ENCODE measurements at places on chromosomes 7 and 10. TPM values are rescaled to one million over a fixed set of nuclear protein-coding genes. Genes with fewer than 3 reads are reported as not detected.

DNA sequence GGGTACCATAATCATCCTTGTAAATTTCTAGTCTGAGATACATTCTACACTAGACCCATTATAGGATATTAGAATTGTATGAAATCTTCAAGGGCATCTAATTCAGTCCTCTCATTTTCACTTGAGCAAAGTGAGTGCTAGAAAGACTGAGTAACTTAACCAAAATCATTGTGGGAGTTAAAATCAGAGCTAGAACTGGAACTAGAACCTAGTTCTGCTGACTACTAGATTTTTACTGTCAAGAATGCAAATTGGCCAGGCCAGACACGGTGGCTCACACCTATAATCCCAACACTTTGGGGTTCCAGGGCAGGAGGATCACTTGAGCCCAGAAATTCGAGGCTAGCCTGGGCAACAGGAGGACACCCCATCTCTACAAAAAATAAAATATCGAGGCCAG, 53.9 kb downstream of the ADD3 start:
- no peak for DNase-seq
- H3K4me1 ChIP-seq = no peaks in the 10 kb centered on the region
- no peak overlapping the region for H3K27ac ChIP-seq
- no peak overlapping the region for H3K4me3 ChIP-seq
- H3K36me3 ChIP-seq = no peaks in the 10 kb centered on the region

DNA sequence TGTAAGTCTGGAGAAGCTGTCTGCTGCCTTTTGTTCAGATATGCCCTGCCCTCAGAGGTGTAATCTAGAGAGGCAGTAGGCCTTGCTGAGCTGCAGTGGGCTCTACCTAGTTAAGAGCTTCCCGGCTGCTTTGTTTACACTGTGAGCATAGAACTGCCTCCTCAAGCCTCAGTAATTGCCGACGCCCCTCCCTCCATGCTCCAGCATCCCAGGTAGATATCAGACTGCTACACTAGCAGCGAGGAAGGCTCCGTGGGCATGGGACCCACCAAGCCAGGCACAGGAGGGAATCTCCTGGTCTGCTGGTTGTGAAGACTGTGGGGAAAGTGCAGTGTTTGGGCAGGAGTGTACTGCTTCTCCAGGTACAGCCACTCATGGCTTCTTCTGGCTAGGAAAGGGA, 26.4 kb upstream of the CXCL12 start:
- H3K27me3 ChIP-seq = 0 out of 2 replicates have a peak, but pooled peaks cover 3% of the 10 kb centered on the region
- no peaks in the 10 kb centered on the region for H3K36me3 ChIP-seq
- no peaks in the 10 kb centered on the region for H3K4me1 ChIP-seq
- no peak for DNase-seq

GRCh38 chr7:106329408-106329807, 44.6 kb upstream of the NAMPT start:
- H3K36me3 ChIP-seq = no peaks in the 10 kb centered on the region
- no peak overlapping the region for H3K4me3 ChIP-seq
- DNase-seq = no peak
- no peaks in the 10 kb centered on the region for H3K27me3 ChIP-seq
- no peaks in the 10 kb centered on the region for H3K4me1 ChIP-seq

DNA sequence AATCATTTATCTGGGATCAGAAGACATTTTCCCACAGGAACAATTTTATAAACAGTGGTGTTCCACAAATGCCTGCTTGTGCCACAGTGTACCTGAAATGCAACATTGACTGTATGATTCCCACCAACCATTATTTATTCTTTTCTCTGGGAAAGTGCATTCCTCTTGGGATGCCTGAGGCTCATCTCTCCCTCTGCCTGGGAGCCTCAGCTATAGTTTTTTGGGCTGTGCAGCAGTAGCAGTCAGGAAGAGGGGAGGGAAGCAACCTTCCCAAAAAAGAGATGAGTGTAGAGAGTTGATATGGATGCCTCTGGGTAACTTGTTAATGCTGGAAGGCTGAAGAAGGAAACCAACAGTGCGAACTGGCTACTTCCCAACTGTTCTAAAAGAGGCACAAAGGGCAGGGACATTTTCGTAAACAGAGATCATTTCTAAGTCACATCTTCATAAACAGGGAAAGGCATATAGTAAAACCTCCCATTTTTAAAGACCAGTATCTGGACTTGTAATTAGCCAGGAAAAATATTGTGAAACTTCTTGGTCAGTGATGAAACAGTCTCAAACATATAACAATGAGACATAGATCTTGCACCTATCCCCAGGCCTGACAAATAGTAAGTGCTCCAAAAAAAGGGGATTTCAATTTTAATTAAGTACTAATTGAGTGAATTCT, 1.4 kb upstream of the CALD1 start:
- no peak overlapping the region for H3K4me3 ChIP-seq
- H3K36me3 ChIP-seq = no peaks in the 10 kb centered on the region
- no peaks in the 10 kb centered on the region for H3K27me3 ChIP-seq
- no peaks in the 10 kb centered on the region for H3K4me1 ChIP-seq

DNA sequence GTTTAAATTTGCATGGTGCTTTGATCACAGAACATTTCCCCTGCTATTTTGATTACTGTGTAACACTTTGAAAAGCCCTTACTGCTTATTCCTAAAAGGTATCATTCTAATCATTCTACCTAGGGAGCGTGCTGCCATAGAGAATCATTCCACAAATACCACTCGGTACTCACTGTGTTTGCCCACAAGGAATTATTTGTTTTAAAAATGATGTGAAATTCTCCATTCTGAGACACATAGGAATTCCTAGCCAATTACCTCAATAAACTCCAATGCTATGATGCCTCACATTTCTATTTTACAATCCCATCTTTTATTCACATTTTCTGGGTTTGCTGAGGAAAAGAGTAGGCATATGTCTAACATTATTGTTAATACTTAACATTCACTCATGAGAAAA, 16.2 kb upstream of the TES start:
- no peak overlapping the region for H3K4me3 ChIP-seq
- no peaks in the 10 kb centered on the region for H3K36me3 ChIP-seq
- no peak for DNase-seq
- H3K27me3 ChIP-seq = no peaks in the 10 kb centered on the region
- no peaks in the 10 kb centered on the region for H3K4me1 ChIP-seq

DNA sequence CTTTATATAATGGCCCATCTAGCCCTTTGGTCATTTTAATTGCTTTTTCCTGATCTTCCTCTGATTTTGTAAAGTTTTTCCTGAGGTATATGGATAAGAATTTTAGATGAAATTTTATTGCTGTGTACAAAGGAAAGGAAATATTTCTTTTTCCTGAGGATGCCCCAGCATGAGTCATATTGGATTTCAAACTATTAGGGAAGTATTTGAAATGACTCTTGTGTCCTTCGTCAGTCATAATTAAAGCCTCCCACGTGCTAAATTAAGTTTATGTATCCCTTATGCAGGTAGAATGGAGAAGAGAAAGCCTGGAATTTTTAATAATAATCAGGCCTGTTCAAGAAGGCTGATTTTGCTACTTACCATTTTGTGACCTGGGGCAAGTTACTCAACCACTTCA, 82.6 kb upstream of the GLI3 start:
- no peak overlapping the region for H3K27ac ChIP-seq
- no peaks in the 10 kb centered on the region for H3K36me3 ChIP-seq
- no peak overlapping the region for H3K4me3 ChIP-seq
- H3K4me1 ChIP-seq = no peaks in the 10 kb centered on the region
- no peak for DNase-seq

ARMC3 gene
- not detected for total RNA-seq

IMMP2L gene
- total RNA-seq = 17.2 TPM

ANKRD2 gene
- not detected for total RNA-seq

MRLN gene
- total RNA-seq = not detected

CRYGN gene
- total RNA-seq = not detected
